ENCODE measurements at places on chromosomes 11 and 22.

DNA sequence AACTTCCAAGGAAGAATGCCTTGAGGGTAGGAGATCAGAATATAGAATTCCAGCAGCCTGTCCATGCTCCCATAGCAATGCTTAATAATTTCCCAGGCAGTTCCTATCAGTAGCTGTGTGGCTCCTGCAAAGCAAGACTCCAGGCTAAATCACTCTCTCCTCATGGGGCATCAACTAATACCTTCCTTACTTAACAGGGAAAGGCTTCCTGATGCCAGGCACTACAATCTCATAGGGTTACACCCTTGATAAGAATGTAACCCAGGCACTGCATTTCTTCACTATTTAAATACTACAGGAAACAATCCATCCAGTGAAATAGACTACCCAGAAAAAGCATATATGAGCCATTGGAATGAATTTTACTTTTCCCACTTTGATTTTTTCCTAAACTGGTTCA is 615.0 kb upstream of the ARHGAP42 start:
- DNase-seq, result no peak

DNA sequence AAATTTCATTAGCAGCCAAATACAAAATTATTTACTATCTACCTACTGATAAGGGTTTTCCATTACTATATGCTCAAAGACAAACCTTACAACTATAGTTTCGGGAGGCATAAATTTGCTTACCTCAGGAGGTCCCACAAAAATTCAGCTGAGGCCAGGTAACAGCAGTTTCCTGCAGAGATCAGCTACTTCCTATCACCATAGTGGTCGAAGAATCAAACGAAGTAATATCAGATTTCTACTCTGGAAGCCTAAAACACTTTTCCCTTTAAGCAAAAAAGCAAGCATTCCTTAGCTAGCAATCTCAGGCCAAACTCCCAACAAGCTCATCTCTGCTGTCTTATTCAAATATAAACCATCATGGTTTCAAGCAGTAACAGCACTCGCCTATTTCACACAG is 3.1 kb downstream of the NAP1L4 start:
- no peak for DNase-seq

GRCh38 chr11:88188932-88189253 is 13.7 kb upstream of the RAB38 start:
- DNase-seq, result no peak

DNA sequence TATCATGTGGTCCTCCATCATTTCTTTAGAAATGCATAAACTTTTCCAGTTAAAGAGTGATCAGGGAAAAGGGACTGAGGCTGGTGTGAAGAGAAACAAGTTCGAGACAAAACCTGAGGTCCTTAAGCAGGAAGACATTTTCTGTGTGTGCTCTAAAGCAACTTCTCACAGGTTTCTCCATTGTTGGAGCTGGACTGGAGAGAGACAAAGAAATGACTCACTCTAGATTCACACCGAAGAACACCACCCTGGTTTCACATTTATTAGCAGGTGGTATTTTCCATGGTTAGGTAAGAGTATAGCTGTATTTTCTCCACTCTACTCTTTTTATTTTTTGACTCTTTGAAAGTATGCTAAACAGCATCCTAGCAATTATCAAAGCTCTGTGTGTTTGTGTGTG is 736.4 kb downstream of the KCNA4 start:
- no peak for DNase-seq

- DNase-seq, result no peak
Measured at GRCh38 chr11:40132912-40133311, 1326.5 kb downstream of the LRRC4C start.

GRCh38 chr22:20069331-20070042 is 10.6 kb upstream of the DGCR8 start:
- no peak for DNase-seq

DNA sequence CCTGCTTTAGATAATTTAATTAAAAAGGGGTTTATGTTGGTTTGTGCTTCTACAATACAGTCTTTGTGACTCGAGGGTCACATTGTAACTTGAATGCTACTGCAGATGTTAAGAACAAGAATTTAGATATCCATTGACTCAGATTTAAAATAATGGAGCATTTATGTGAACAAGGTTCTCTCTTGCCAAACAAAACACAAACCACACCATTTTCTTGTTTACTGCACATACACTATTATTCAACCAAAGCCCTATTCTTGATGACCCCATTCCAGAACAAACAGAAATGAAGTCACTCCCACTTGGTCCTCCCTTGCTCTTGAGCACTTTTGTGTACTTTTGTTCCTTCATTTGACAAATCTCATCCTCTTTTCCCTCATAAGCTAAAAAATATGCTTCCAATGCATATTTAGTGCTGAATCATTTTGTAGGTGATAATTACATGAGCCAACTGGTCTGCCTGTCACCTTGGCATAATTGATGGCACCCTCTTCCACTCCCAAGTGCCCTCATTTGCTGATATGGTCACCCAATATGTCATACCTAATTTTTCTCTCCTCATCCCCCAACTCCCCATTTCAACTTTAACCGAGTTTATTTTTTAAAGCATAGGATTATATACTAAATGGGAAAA is 2.8 kb downstream of the C11orf71 start:
- no peak for DNase-seq

GRCh38 chr11:12889243-12889642 is 119.9 kb upstream of the RASSF10 start:
- no peak for DNase-seq

- DNase-seq, result no peak
Measured at GRCh38 chr11:119752946-119753345, 23.9 kb upstream of the NECTIN1 start.

- DNase-seq, result no peak
Measured at GRCh38 chr11:82811369-82811768, 77.7 kb upstream of the FAM181B start.

DNA sequence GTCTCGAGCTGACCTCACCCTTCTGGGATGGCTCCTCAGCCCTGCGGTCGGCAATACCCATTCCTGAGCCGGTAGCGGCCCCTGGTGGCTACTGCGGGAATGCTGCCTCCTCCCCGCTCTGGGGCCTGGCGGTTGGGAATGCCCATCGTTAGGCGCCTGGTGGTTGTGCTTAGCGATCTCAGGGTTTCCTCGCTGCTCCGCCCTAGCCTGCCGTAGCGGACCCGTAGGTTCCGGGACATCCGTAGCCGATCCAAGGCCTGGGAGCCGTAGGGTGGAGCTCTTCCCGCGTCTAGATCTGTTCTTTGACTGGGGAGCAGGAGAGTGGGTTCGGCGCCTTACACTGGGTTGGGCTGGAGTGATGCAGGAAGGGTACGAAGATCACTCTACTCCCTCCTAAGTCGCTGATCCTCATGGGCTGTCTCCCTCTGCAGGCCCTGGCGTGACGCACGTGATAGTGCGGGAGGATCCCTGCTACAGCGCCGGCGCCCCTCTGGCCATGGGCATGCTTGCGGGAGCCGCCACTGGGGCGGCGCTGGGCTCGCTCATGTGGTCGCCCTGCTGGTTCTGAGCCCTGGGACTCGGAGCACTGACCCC is 14.8 kb downstream of the PLEKHB1 start:
- DNase-seq, result peak; percentile 82

All from NCI-H1417 (cell line).